ENCODE measurements at places on chromosomes 12 and 14.

GRCh38 chr14:75279763-75280290 lies 1.2 kb downstream of the FOS start:
- DNase-seq, result no peak

- DNase-seq, result no peak
These were observed 490.7 kb downstream of the EGLN3 start for GRCh38 chr14:33460164-33460563.

DNA sequence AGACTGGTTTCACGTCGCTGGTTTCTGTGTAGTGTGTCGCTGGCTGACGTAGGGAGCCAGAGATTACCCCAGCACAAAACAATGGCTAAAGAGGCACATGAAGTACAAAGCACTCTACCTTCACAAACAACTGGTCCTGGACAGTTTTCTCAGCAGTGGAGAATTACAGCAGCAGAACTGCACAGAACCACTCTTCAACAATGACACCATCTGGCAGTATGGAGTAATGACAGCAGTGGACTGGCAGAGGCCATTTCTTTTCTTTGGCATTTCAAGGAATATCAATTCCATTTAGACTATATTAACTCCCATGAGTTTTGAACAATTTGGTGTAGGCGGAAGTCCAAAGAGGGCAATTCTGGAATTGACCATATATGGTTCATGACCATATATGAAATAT lies 1074.1 kb downstream of the AACS start:
- DNase-seq, result no peak

DNA sequence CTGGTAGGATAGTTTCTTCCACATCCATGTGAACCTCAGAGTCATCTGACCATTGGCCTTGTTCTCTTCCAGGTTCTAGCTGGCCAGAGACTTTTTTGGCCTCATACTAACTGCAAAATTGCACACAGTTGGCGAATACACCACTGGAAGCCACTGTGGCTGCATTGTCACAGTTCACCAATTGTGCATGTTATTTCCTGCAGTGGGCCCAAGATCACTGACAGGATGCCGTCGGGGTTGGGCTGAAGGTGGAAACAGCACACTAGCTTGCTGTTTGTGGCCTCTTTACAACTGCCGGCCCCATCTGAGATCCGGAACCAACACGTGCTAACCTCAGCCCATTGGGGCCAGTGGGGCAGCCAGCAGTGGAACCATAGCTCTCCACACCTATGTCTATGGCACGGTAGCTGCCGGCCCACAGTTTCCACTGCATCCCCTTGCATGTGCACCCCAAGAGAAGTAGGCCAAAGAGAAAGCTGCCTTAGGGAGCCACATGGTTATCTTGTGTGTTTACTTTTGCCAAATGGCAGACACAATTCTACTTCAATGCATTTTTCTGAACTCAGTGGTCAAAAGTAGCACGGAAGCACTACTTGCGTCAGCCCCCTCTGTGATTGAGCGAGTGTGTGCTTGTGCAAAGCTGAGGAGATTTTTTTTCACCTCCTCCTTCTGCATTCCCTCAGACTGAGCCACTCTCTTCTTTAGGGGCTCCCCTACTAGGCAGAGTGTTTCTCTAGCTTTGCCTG lies 464.0 kb downstream of the RAD51B start:
- DNase-seq, result peak; percentile 53

DNA sequence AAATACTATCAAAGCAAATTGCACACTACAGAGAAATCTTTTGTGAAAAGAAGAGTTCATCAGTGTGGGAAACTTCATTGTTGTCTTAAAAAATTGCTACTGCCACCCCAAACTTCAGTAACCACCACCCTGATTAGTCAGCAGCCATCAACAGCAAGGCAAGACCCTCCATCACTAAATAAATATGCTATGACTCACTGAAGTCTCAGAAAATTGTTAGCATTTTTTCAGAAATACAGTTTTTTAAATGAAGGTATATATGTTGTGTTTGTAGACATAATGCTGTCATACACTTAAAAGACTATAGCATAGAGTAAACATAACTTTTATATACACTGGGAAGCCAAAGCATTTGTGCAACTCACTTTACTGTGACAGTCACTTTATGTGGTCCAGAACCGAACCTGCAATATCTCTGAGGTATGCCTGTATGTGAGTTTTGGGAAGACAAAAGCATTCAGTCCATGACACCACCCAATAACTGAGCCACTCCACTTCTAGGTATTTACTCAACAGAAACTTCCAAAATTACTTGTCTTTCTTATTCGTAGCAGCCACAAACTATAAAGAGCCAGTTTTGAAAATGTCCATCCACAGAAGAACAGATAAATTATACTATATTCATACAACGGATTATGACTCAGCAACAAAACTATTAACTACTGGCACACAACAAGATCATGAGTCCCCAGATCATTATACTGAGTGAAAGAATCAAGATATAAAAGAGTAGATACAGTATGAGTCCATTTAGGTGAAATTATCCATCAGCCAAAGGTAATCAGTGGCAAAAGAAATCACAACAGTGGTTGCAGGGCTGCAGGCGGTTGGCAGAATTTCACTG lies 649.6 kb downstream of the BCL11B start:
- no peak for DNase-seq

DNA sequence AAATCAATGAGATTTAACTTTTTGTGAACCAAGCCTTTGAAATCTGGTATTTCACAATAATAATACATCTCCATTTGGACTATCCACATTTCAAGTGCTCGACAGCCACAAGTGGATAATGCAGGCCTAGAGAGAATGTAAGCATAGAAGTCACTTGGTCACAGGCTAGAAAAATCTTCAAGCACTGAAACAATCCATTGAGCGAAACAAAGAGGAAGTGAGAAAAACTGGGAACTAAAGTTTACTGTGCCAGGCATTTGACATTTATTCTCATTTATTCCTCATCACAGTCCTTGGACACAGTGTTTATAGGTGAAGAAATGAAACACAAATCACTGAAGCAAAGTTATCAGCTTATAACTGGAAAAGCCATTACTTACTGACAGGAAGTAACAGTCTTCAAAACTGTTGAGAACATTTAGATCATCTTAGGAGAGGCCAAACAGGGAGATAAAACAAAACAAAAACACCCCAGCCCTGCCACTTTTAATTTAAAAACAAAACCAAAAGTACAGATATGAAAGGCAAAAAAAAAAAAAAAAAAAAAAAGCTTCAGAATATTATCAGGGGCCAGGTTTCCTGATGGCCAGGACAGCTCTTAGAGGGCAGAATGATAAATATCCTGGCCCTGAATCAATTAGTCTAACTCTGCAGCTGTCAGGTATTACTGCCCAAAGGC lies 29.2 kb downstream of the GNS start:
- DNase-seq, result no peak

- no peak for DNase-seq
These were observed 32.8 kb upstream of the TOMM20L start for GRCh38 chr14:58362798-58363412.

DNA sequence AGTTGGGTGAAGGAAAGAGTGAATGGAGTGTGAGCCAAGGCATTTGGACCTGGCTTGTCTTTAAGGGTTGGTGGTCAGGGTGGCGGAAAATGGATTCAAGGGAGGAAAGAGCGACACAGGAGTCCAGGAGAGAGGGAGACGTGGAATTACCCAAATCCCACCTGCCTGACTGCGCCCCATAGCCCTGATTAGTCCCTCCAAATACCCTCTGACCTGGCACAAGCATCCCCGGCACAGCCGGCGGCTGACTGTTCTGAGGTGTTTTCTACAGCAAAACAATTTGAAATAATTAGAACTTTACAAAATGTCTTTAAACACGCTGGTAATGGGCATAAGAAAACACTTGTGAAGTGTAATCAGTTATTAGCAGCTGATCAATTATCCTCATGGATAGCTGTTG lies 175.8 kb downstream of the PHETA1 start:
- no peak for DNase-seq

- no peak for DNase-seq
These were observed 587 bp upstream of the C12orf75 start for GRCh38 chr12:105329926-105330282.

DNA sequence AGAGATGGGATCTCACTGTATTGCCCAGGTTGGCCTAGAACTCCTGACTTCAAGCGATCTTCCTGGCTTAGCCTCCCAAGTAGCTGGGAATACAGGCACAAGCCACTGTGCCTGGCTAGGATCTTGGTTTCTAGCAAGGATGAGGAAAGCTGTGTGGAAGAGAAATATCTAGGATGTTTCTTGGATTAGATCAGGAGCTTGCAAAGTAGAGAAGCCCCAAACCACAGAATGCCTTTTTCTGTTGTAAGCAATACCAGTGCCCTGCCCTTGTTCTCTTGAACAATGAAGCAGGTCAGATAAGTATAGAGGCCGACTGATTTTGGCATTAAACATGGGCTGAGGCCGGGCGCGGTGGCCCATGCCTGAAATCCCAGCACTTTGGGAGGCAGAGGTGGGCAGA lies 44.3 kb upstream of the STRN3 start:
- DNase-seq, result no peak

DNA sequence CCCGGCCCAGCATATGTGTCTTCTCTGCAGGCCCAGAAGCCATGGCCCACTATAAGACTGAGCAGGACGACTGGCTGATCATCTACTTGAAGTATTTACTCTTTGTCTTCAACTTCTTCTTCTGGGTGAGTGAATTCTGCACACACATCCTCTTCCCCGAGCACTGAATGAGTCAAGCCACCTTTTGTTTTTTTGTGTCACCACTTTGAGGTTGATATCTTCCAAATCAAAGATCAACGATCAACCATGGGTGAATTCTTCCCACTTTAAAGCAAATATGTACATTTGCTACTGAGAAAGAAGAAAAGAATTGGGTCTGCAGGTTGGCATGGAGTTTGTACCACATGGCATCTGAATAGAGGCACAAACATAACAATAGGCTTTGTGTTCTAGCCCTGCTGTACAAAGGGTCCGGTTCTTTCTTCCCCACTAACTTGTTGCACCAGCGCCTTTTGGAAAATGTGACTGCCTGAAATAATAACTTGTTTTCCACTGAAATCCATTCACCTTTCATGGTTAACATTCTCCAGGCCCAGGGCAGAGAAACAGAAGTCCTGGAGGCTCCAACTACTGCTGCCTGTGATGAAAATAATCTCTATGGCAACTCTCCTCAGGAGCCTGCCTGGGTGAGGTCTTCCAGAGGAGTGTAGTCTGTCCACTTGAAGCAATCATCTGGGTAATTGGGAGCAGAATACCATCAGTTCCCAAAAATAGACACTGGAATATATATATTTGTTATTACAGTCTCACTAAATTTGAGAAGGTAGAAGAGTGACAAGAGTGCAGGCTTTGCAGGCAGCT lies 27.6 kb downstream of the TSPAN11 start:
- DNase-seq, result no peak

GRCh38 chr12:51115533-51115932 lies 32.1 kb upstream of the CSRNP2 start:
- DNase-seq, result no peak

DNA sequence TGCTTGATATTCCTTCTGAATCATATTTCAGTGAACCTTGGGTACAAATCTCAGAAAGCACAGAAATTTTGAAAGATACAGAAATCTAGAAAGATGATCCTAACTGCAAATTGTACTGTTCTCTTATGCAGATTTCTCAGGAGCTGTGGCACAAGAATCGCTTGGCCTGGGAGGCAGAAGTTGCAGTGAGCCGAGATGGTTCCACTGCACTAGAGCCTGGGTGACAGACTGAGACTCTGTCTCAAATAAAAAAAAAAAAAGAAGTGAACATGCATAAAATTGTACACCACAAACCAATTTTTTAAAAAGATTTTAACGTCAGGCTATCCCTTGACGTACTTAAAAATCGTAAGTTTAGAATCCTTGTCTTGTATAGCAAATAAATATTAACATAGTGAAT lies 31.3 kb downstream of the SCAF11 start:
- DNase-seq, result no peak

DNA sequence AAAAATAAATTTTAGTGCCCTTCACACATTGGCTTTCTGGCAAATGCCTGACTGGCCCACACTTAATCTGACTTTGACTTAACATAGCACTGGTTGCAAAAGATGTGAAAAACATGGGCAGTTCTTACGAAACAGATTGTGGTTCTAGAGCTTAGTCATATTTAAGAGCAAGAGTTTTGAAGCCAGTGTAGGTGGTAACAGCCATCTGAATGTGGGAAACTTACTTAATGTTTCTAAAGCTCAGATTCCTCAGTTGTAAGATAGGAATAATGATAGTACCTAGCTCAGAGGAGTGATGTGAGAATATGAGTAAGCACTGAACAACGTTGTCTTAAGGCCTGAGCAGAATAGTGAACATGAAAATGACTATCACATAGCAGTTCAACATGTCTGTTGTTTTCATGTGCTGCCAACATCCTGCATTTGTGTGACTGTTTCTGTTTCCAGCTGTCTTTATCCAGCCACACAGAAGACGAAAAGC lies 262.7 kb downstream of the SYT1 start:
- no peak for DNase-seq

DNA sequence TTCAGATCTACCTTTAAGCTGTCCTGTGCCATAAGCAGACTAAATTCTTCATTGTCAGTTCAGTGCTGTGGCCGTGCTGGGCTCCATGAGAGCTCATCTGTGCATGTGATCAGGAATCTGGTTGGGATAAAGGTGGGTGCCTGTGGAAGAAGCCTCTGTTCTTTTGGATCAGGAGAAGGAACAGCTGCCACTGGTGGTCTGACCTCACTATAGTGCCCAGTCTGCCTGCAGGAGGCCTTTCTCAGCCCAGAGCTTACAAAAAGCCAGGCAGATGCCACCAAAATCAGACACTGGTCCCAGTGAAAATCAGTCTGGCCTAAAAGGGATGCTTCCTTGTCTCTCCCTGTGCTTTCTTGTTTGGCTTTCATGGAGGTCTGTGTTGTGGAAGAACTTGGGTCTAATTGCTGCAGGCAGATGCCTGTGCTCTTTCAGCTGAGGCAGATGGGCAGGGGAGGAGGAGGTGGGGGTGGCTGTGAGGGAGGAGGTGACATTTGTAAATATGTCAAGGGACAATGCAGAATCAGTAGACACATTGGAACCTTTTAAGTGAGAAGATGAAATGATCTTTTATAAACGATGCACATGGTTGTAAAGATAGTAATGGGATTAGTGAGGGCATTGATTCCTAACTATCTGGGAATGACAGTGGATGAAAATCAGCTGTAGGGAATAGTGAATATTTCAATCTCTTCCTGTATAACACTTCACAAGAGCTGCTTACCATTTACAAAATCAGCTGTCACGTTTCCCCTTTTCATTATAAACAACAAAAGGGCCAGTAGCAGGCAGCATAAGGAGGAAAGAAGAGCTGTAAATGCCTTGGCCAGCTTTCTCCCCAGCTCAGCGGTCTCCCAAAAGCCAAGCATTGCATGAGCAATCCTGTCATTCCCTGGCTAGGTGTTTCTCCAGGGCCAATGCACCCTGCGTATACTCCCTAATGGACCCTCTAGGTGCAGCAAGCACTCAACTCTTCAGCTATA lies 44.6 kb downstream of the CACNA2D4 start:
- DNase-seq, result no peak

DNA sequence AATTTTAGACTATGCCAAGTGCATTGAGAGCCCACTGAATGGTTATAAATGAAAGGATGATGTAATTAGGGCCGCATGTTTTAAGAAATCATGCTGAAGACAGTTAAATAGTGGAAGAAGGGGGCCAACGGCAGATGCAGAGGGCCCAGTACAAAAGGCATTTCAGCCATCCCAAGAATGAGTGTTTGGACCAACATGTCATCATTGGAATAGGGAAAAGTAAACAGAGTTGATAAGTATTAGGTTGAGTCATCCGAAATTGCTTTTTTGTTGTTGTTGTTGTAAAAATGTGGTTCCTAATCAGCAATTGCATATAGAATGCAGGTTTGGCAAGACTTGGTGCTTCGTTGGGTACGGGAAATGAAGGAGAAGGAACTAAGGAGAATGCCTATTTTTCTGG lies 29.5 kb downstream of the BMP4 start:
- no peak for DNase-seq

- DNase-seq, result no peak
These were observed 181.4 kb downstream of the GLT1D1 start for GRCh38 chr12:129034558-129035289.

- DNase-seq, result no peak
These were observed 400.1 kb upstream of the DDHD1 start for GRCh38 chr14:53553221-53553620.
